Cerebellar nuclear complex (tissue), 1 donor: ENCODE measurements at places on chromosomes 4 and X.

GRCh38 chrX:110181459-110182137, 136.3 kb downstream of the AMMECR1 start:
- no peak for DNase-seq

DNA sequence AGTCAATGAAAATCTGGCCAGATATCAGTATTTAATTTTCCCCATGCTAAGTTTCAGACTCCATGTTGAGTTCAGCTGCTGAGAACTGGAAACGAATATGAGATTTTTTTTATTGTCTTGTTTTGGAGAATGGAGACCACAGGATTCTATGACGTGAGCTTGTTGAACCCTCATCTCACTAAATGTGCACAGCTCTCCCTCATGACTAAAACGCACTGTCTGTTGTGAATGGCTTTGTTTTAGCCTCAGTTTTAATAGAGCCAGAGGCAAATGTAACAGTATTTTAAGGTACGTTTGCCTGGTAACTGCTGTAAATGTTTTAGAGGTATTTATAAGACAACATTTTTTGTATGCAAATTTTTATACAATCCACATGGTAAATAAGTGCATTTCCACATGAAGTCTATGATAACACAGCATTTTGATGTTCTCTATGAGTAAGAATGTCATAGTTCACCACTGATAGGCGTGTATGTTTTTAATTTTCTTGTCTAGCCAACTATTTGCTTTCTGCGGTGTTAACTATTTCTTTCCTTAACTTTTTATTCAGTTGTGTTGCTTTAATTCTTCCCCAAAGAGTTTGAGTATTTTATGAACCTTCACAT, 1159.3 kb upstream of the TENM3 start:
- no peak for DNase-seq

DNA sequence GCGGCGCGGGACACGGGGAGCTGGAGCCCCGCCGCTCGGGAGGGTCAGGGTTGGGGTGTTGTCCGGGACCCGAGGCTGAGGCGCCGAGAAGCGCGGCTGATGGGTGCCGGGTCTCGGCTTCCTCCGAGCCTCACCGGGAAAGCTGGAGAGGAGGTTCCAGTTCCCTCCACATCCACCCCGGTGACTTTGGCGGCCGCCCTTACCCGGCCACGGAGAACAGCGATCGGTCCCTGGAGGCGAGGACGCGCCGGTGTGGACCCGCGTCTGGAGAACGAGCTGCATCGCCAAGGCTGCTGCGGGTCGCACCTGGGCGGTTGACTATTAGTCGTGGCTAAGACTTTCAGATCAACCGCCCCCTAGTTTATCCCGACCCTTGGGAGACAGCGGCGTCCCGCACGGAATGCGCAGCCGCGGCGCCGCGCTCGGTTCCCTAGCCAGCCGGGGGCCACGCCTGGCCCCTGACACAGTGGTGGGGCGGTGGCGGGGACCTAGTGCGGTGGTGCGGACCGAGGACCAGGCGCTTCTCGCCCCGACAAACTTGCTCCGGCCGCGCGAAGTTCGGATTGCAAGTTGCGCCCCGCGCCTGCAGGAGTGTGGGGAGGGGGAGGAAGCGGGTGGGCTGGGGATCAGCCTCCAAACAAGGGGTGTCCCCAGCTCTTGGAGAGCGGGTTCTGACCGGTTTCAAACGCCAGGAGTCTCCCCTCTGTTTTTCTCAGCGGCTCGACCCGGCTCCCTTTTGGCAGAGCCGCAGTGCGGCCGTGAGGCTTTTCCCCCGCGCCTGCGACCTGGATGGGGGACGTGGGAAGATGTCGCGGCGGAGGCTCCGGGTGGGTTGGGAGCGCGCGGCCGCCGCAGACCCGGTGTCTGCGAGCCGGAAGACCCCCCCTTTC, 568 bp downstream of the FHDC1 start:
- DNase-seq, result no peak

DNA sequence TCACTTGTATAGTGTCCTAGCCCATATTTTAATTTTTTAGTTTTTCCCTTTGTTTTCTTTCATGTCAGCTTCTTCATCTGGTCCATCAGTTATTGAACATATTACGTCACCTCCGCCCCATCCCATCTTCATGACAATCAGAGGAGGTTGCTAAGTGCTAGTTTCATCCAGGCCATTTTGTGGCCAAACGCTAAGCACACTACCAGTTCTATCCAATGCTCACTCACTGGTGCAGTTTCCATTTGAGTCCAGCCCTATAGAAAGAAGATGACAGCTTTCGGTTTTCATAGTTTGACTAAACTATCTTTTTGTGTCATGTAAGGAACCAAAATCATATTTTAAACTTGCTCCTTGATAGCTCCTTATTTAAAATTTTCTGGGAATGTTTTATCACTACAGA, 304.2 kb downstream of the TENM3 start:
- no peak for DNase-seq

DNA sequence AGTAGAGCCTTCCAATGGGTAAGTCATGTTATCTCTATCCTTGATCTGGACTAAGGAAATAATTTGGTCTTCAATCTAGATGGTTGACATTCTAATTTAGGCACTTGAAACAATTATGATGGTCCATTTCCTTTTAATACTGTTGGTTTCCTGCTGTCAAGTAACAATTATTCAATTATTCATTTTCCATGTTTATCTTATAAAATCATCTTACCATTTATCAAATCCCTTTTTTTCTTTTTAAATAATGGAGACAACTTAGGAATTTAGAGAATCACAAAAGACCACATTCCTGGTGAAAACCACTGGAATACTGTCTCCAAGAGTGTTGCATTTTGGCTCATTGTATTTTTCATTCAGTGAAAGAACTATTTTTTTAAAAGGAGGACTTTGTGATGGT, 148.7 kb upstream of the CTSO start:
- no peak for DNase-seq

GRCh38 chrX:70437921-70438665, 6.5 kb upstream of the DLG3 start:
- DNase-seq, result no peak

- DNase-seq, result no peak
These were observed at the start of gene TNMD for GRCh38 chrX:100584611-100585010. TSS of gene TNMD (plus strand) at chrX:100584936. CDS start at chrX:100585019, 83 bp downstream.

DNA sequence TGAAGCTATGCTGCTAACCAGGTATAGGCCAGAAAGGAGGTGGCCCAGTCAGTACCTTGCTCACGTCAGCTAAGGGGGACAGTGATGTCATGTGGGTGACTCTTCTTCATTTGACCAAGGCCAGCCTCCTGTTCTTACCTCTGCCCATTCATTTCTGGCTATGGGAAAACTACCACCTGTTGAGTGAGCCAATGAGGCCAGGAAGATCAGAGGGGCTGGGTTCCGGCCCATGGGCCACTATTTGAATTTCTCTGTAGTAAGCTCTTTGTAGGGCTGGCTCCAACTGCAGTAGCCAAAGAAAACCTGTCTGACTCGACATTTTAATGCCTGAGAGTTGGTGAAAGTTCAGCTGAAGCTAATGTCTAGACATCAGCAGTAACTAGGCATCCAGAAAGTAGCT, 102.6 kb downstream of the AKAP4 start:
- DNase-seq, result no peak
